GM06990 (cell line): ENCODE measurements at places on chromosomes 5 and 9.

DNA sequence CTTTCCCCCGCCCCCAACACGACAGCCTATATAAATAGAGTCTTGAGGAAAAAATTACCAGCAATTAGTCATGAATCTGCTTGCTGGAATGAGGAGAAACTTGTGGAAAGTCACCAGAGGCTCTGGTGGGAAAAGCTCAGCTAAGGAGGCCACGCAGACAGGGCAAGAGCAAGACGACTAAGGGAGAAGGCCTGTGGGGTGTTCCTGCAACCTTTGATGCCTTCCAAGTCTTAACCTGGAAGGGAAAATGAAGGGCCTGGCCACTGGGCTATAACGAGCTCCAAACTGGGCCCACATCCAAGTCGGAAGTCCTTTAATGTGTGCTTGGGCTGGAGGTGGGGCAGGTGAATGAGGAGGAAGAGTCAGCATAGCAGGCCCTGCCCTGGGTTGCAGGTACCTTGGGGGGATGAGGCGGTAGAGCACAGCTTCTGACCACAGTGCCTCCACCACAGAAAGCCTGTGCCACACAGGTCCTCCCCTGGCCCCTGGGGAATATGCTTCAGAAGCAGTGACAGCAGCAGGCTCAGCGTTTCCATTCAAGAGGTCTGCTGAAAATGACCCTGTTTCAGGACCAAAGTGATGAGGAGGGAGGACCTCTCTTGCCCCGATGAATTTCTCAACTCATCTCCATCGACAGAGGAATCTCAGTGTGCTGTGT, 92.8 kb upstream of the LRRTM2 start:
- DNase-seq = no peak

DNA sequence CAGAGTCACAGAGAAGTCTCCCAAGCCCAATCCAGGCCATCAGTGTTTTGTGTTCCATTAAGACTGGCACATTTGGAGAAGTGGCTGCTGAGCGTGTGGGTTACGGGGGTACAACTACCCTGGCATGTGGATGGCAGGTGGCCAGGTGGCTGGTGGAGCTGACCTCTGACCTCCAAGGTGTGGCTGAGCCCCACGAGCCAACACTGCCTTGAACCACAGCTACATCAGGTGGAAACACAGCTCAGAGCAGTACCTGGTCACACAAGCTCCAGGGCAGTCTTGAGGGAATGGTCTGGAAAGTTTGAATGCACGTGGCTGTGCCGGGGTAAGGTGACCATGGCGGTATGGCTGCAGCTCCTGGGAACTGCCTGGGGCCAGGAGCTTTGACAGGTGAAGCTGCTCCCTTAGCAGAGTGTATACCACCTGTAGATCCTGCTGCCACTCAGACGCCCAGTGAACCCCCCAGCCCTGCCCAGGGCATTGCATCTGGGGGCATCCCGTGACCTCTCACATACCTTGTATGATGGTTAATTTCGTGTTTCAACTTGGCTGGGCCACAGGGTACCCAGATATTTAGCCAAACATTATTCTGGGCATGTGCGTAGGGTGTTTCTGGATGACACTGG, 207.9 kb downstream of the GADD45G start:
- DNase-seq = no peak

DNA sequence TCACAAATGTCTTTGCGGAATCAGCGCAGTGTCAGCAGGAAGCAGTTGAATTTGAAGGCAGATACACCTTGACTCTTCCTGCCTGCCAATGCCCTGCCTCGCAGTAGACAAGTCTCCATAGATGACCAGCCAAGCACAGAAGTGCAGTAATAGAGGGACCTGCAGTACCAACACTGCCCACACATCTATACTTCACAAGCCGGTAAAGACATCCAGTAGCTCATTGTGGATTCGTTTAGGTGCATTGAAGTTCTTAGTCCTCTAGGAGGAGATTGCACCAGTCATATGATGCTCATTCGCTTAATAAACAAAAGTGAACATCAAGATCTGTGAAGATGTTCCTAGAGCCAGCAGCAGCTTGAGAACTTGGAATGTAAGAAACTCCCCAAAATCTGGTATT, 7.1 kb upstream of the IFNA2 start:
- DNase-seq = peak; percentile 33

DNA sequence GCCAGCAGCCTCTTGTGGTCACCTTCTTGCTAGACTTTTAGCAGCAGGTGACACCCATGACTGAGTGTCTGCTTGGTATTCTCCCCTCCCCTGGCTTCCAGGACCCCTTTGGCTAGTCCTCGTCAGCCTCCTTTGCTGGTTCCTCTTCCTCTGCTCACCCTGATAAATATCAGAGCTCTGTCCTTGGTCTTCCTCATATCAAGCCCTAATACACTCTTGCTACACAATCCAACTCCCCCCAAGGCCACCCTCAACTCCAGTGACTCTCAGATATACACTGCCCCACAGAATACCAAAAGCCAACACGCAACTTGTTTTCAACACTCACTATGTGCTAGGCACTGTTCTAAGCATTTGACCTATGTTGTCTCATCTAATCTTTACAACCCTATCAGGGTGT, 30.3 kb upstream of the LCP2 start:
- DNase-seq = no peak

- DNase-seq = no peak
Measured at GRCh38 chr5:43514025-43514424, 923 bp downstream of the C5orf34 start.

GRCh38 chr9:23088932-23089364, 642.3 kb downstream of the DMRTA1 start:
- DNase-seq = no peak

- DNase-seq = peak; percentile 17
Measured at GRCh38 chr9:68844631-68845612, 139.9 kb downstream of the PIP5K1B start.

DNA sequence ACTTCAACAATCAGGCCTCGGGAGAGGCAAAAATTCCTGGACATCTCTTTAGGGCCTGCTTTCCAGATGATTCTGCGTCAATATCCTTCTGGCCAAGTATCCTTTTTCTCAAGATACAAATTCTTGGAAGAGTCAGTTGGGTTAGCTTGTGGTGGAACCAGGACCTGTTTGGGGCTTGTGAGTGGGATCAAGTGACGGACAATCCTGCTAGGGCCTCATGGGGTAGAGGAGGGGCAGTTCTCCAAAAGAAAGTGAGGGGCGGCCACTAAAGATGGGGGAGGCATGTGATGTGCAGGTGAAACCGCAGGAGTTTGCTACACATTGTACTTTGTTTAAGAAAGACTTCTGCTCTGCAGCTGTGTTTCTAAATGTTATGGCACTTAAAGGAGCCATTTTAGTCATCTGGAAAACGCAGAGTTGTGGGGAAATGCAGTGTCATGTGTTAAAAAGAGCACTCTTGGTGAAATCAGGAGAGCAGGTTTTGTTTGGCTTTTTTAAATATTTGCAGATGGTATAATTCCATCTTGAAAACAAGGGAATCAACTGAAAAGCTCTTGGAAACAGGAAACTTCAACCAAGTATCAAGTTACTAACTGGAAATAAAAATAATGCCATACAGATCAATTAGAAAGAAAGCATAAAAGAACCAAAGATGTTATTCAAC, 27.4 kb upstream of the GSN start:
- DNase-seq = no peak

DNA sequence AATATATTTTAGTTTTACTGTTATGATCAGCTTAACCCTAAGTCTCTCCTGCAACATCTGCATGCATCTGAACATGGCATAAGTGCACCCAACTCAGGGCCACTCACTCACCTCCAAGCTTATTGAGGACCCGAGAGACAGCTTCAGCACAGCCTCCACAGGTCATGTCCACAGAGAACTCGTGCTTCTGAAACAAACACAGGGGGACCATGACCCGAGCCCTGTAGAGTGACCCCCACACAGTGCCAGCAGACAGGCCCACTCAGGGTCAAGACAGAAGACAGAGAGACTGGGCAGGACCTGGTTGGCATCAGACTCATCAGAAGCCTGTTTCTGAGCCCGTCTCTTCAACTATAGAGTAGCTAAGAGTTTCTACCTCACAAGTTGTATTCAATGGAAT, 6.8 kb downstream of the ATOX1 start:
- no peak for DNase-seq
